ENCODE measurements at places on chromosomes 11 and 22.

GRCh38 chr11:126830216-126830806 lies 170.3 kb downstream of the KIRREL3 start:
- no peak for DNase-seq

DNA sequence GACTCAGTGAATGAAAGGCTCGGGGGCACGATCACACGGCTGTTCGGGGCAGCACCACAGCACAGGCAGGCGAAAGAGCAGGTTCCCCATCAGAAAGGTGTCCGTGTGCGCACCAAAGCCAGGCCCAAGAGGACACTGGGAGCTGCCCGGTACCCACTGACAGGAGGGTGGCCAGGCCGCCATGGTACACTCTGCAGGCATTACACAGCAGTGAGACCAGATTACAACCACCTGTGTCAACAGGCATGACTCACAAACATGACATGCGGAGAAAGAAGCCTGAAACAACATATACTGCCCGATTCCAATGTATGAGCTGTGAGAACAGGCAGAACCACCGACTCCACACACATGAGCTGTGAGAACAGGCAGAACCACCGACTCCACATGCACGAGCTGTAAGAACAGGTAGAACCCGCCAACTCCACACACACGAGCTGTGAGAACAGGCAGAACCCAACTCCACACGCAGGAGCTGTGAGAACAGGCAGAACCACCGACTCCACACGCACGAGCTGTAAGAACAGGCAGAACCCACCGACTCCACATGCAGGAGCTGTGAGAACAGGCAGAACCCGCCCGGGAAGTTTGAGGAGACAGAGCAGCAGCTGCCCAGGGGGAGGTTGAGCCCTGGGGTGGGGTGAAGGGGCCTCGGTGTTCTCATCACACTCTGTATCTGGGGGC lies 32.6 kb downstream of the KIAA0930 start:
- no peak for DNase-seq

DNA sequence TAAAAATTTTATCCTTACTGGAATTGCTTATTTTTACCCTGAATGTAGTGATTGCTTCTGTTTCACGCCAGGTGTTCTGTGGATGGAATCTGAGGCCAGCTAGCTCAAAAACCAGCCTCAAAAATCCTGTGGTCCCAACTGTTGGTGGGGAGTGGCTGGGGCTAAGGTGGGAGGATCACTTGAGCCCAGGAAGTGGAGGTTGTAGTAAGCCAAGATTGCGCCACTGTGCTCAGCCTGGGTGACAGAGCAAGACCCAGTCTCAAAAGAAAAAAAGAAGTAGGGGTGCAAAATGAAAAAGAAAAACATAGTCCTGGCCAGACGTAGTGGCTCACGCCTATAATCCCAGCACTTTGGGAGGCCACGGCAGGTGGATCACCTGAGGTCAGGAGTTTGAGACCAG lies 27.0 kb upstream of the SLC5A1 start:
- no peak for DNase-seq

DNA sequence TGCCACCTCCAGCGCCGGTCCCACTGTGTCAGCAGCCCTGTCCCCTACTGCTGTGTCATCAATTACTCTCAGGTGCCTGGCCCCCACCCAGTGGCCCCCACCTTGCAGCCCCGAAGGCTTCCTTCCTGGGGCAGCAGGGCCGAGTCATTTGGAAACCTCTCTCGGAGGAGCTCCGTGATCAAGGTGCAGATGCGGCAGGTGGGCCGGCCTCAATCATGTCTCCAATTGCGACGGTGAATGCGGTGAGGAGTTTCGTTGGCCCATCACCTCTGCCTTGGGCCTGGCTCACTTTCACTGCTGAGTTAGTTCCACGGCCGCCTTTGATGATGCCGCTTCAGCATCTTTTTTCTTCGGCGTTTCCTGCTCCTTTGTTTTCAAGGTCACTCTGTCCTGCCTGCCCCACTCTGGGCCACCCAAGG lies 11.3 kb upstream of the CXCR5 start:
- DNase-seq: no peak

DNA sequence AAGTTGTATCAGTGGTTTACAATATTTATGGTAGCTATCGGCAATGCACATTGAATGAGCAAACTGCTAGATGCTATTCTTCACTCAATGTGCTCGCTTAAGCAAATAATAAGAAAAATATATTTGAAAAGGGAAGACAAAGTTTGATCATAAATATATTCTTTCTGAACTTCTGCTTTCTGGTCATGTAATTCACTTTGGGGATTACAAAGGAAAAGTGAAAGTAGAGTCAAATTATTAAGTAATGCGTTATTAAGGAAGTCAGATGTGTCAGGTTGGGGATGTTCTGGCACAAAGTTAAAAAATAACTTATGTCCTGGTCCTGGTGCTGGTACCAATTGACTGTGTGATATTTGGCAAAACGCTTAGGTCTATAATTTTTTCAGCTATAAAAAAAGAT lies 98.0 kb upstream of the TRIM77 start:
- DNase-seq: no peak

DNA sequence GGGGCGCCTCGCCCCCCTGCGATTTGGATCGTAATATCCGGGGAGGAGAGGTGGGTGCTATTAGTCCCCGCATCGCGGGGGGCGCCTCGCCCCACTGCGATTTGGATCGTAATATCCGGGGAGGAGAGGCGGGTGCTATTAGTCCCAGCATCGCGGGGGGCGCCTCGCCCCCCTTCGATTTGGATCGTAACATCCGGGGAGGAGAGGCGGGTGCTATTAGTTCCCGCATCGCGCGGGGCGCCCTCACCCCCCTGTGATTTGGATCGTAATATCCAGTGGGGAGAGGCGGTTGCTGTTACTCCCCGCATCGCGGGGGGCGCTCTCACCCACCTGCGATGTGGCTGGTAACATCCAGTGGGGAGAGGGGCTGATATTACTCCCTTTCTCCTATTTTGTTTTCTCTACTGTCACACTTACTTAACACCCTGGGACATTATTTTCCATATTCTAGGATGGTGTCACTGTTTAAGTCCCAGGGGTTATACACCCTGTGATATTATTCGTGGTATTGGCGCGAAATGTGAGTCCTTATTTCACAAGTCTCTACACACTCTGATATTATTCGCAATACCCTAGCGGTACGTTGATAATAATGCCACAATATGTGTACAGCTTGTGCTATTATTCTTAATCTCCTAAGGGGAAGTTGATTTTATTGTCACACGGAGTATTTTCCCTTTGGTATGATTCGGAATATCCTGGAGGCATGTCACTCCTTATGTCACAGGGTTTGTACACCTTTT lies 57.8 kb upstream of the ALDH3B2 start:
- DNase-seq: peak; percentile 66

GRCh38 chr11:70755410-70756158 lies 357.3 kb downstream of the CTTN start:
- DNase-seq: peak; percentile 37

GRCh38 chr11:34588023-34588422 lies 32.9 kb upstream of the EHF start:
- DNase-seq: no peak

GRCh38 chr11:57162179-57162898 lies 19.4 kb upstream of the LRRC55 start:
- DNase-seq: no peak

DNA sequence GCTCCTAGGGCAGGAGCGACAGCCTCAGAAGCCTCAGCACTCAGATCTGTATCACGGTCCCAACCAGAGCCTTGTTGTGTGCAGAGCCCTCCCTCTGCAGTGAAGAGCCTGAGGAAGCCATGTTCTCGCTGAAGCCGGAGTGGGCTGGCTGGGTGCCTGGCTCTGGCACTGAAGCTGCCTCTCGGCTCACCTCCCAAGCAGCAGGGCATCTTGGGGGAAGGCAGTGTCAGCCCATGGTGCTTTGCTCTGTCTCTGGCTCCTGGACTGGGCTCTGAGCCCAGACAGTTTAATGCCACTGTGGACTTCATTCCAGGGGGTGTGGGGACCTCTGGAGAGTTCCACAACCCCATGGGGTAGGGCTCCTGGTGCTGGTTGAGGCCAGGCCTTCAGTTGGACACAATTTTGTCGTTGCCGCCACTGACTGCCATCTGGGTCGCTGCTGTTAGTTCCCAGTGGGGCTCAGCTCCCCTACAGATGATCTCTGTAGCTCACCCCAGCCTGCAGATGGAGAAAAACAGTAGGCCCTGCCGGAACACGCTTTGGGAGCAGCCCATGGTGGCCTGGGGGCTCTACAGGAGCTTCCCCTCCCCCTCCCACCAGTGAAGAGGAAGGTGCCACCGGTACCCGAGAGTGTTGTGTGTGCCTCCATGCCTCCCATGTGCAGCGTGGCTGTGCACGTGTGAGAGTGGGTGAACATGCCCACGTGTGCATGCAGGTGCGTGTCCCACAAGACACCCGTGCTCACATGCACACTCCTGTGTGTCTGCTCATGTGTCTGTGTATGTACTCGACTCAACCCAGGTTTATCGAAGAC lies 86.5 kb upstream of the B3GAT1 start:
- DNase-seq: no peak

DNA sequence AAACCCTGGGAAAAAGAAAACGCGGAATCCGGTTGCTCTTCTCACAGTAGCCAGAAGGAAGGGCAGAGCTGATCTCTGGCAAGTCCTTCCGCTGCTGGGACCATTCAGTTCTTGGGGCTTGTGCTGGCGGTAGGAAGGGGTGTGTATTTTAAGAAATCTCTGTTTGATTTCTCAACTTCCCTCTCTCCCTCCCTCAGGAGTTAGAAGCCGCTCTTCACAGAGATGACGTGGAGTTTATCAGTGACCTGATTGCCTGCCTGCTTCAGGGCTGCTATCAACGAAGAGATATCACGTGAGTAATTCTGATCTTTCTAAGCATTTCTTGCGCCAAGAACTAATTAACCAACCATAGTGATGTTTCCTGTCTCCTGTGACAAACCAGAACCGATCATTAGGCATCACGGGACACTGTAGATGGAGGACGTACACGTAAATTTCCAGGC lies 85.9 kb upstream of the SLC25A18 start:
- no peak for DNase-seq

- no peak for DNase-seq
These were observed 19.0 kb downstream of the NCF4 start for GRCh38 chr22:36879775-36880174.

DNA sequence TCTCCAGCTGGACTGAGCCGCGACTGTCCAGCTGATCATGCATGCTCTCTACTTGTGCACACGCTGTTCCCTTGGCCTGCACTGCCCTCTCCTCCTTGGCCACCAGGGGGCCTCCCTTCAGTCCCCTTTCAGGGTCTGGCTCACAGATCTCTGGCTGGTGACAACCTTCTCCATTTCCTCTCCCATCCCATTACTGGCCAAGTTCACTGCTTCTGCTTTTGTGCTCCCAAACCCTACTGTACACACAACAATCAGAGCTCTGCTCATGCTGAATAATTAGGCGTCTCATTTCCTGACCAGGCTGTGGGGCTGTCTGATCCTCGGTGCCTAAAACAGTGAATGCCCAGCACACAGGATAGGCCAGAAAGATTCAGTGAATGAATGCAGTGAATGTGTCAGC lies 224.0 kb upstream of the NARS2 start:
- peak; percentile 33 for DNase-seq

DNA sequence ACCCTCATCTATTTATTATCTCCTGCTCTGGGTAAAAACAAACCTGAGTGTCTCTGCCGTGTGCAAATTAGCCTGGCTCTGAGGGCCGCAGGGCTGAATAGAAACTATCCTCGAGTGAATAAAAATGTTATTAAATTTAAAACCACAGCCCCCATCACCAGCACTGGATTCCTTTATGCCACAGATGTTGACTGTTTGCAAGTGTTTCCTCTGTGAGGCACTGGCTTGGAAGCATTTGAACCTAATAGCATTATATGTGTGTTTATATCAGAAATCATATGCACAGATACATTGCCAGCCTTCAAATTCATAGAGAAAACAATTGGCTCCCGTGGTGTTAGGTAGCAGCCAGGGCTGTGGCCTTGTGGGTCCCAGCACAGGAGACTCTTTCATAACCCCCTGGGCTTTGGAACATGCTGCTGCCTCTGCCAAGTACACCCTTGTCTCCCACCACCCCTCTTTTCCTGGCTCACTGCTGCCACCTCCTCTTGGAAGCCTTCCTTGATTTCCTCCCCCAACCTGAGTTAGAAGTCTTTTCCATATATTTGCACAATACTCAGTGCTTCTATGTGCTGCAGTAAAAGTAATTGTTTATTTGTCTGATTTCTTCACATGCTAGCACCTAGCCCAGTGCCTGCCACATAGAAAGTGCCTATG lies 294.4 kb downstream of the DDX10 start:
- no peak for DNase-seq

- no peak for DNase-seq
These were observed 25.2 kb downstream of the DCPS start for GRCh38 chr11:126328938-126329643.

DNA sequence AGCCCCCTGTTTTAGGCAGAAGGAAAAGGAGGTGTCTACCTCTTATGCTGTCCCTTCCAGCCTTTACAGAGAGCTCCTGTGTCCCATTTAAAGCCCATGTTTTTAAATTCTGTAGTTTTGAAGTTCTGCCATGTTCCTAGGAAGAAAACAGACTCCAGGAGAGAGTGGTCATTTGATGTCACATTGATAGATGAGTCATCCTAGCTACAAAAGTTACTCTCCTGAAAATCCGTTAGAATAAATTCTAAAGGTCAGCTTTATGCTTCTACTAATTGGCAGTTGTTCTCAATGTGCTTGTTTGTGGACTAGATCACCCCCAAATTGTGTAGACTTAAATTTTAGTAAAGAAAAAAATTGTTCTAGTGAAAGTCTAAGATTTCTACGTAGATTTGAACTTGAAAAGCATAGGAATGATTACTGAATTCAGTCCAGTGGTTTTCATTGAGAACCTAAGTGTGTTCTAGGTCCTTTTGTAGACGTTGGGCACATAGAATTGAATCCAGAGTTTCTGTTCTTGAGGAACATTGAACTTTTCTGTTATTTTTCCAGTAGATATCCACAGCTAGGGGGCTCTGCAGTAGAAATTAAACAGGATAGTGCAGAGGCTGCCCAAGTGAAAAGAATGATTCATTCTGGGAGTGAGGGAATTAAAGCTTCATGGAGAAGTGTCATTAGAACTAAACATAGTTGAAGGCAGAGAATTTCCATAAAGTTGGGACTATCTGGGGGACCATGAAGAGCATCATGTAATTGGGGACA lies 140.6 kb upstream of the RASSF10 start:
- DNase-seq: no peak

- no peak for DNase-seq
These were observed 20.8 kb downstream of the IL10RA start for GRCh38 chr11:118007040-118007439.

DNA sequence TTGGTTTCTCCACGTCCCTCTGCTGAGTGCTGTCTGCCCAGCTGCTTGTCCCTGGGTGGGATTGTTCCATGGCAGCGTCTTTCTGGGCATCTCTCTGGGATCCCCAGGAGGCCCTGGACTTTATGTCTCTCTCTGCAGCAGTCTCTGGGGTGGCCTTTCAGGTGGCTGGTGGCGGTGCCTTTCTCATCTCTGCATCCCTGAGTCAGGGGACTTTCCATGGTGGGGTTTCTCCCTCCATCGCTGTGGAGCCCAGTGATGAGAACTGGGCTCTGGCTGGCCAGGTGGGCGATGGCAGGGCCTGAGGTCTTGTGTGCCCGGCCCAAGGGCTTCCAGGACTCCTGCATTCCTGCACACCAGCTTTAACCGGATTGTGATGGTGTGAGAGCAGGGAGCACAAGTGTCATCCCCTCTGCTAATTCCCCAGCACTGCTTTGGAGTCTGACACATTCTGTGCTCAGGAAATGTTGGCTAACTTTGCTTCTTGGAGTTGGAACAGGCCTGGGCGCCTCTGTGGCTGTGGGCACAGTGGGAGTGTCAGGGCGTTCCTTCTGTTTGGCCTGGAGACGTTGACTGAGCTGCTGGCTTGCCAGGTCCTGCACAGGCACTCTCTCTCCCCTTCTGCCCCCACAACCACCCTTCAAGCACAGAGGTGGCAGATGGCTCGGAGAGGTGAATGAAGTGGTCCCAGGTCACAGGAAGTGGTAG lies 27.9 kb downstream of the FAM83F start:
- DNase-seq: no peak

Measured in NCI-H524 (cell line).